RKO (cell line): ENCODE measurements at places on chromosomes 3 and 15.
A peak's percentile ranks its signal among the peaks of the same experiment; 100 is the strongest.

DNA sequence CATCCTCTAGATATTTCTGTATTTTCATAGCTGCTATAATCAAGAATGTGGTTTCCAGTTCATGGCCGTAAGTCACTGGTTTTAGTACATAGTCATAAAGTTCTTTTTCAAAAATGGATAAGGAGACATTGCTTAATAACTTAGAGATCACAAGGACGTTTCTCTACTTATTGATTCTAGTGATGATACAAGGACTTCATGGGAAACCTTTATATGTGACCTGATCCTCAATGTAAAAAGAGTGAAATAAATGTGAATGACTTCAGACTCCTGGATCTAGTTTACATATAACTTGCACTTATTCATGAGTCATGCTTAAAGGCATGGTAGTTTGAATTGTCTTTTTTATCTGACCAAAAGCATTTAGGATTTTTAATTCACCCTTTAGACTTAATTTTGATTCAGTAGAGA, 35.2 kb downstream of the TSC22D2 start:
- no peak for DNase-seq

DNA sequence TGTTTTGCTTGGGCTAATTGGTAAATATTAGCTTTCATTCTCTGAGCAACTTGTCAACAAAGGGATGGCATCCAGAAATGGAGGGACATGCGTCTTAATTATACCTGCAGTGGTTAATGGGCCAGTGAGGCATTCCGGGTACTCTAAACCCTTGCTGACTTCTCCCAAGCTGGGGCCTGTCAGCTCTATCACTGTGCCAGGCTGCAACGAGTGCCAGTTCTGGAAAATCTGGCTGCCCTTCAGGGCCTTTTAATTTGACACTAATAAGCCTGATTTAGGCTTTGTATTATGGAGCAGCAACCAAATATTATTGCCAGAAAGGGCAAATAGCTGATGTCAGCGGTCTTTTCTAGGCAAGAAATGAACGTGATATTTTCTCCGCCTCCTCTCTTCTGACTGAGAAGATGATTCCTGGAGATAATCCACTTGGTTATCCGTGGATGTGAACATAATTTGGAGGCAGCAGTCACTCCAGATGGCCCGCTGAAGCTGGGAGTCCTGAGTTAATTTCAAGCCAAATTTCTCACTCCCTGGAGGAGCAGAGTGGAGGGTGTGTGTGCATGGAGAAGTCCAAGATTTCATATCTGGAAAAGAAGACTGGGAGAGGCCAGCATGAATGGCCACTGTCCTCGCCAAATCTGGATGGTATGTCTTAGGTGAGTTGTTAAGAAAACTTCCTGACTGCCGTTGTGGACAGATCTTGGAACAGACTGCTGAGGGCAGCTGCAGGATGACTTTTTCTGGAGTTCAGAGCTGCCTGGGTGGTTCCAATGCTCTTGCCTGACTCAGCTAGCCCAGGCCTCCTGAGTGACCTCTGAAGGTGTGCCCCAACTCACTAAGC, 44.4 kb upstream of the PSMD6 start:
- no peak for DNase-seq

GRCh38 chr3:177547711-177548350, 350.5 kb upstream of the TBL1XR1 start:
- no peak for DNase-seq

GRCh38 chr3:87771337-87772192, 287.2 kb downstream of the CGGBP1 start:
- peak; percentile 63 for DNase-seq

DNA sequence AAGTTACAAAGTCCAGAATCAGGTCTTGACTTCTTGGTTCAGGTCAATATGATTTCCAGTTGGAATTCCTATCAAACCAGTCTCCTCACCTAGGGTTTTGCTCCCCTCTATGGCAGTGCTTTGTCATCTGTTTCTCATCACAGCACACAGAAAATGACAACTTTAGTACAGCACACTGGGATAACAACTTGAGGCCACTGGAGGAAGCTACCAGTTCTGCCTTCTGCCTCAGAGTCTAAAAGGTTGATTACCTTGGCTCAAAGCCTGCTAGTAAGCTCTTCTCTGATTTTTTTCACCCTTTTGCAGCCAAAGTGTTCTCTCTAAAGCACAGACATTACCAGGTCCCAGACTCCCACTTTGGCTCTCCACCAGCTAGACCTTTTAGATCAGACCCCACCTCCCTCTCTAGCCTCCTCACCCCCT, 24.8 kb upstream of the TRIM59 start:
- DNase-seq = no peak

- DNase-seq = no peak
These were observed 161.2 kb upstream of the ABI3BP start for GRCh38 chr3:101154401-101154800.

- DNase-seq = no peak
These were observed 425.8 kb upstream of the MDFIC2 start for GRCh38 chr3:70738291-70738681.

DNA sequence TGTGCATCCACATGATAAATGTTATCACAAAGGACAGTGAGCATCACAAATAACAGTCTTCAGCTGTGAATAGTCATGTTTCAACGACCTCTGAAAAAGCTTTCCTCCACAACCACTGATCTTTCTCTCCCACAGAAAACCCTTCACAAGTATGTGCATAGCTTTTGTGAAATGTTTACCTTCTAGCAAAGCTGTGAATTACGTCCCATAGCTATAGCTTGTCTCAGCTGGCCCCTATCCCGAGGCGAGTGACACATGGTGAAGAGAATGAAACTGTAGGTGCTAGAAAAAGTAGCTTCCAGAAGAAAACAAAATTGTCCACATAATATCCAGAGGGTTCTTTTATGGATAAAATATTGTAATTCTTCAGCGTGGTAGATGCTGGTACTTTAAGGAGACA, 182.0 kb downstream of the FGF12 start:
- no peak for DNase-seq

GRCh38 chr3:50587806-50588758, 18.8 kb downstream of the HEMK1 start:
- no peak for DNase-seq

GRCh38 chr3:132228923-132229322, 88.3 kb upstream of the ACP3 start:
- DNase-seq = no peak

DNA sequence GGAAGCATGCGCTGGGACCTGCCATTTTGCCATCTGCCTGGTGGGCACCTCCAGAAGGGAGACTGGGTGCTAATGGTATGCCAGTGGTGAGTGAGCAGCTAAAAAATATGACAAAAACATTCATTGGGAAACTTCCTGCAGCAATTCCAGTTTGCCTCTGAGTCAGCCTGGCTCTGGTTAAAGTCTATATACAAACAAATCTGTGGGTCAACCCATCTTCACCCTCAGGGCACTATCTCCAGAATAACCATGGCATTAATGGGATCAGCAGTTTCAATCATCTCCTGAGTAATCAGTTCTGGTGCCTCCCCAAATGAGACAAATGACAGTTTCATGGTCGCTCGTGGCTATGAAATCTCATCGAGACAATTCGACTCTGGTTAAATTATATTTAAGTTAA, 21.5 kb downstream of the FRMD4B start:
- DNase-seq = no peak

GRCh38 chr15:51023499-51023898, 71.2 kb downstream of the TNFAIP8L3 start:
- no peak for DNase-seq

- DNase-seq = no peak
These were observed 332.1 kb downstream of the VGLL3 start for GRCh38 chr3:86658876-86659275.

GRCh38 chr15:74988007-74988800, 7.2 kb upstream of the SCAMP5 start:
- peak; percentile 68 for DNase-seq

- DNase-seq = no peak
These were observed 89.2 kb upstream of the SNRPA1 start for GRCh38 chr15:101384276-101384675.

DNA sequence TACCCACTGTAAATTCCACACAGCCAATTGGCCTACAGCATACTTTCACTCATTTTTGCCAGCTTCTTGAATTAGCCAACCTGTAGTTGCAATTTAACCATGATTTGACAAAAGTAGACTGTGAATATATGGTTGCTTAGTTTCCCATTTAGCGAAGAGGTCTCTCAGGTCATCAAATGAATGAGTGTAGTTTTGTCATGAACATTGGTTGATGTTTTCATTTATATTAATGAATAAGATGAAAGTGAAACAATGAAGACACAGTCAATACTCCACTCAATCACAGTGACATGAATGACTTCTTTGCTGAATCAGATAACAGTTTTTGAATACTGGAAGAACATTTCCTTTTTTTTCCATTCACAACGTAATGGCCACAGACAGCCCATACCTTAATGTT, 15.3 kb upstream of the FAM3D start:
- no peak for DNase-seq

GRCh38 chr15:78382114-78382880, 42.1 kb downstream of the CRABP1 start:
- no peak for DNase-seq

DNA sequence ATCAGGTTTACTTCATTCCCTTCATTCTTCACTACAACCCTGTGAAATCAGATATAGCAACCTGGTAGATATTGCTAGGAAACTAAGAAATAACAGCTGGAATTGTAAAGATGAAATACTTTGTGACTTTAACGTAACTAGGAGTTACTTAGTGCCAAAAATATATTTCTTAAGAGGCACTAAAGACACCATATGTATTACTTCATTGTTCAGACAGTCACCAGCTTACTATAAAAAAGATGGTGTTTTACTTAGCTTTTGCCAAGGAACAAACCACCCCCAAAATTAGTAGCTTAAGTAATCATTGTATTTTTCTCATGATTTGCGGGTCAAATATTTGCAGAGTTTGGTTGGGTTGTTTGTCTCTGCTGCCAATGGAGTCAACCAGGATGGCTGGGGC, 62.5 kb downstream of the PROS1 start:
- no peak for DNase-seq

GRCh38 chr3:113405180-113405579, 36.1 kb downstream of the CFAP44 start:
- DNase-seq = peak; percentile 37

GRCh38 chr3:20225769-20226168, 39.8 kb upstream of the SGO1 start:
- peak; percentile 80 for DNase-seq

- no peak for DNase-seq
These were observed 24.7 kb downstream of the CIP2A start for GRCh38 chr3:108564564-108564963.

DNA sequence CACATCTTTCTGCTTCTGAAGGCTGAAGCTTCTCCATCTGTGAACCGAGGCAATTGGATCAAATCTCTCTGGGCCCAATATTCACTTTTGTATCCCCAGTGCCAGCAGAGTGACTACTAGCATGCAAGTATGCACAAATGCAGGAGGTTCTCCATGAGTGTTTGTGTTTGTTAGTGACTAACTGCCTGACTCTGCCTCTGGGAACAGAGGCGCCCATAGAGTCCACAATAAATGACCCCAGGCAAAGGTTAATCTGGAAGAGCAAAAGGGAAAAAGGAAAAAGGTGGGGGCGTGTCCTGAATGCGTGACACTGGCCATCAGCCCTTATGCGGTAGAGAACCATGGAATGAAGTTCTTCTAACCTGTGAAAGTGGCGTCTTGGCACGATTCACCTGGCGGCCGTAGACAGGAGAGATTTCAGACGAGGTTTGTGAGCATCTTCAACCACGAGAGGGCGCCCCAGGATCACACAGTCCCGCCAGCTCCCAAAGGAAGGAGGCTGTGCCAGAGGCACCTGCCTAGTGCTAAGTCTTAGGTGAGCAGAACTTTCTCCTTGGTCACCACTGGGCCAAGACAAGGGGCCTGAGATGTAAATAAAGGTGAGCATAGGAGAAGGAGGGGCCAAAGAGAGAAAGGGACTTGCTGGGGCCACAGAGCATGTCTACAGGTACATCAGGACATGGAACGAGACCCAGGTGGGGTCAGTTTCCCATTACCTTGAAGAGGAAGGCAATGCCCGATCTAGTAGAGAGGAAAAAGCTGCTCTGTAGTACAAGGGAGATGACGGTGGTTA, 44.2 kb downstream of the RBPMS2 start:
- DNase-seq = peak; percentile 69

- DNase-seq = peak; percentile 55
These were observed 1.0 kb downstream of the LRCH3 start for GRCh38 chr3:197791892-197792647.

DNA sequence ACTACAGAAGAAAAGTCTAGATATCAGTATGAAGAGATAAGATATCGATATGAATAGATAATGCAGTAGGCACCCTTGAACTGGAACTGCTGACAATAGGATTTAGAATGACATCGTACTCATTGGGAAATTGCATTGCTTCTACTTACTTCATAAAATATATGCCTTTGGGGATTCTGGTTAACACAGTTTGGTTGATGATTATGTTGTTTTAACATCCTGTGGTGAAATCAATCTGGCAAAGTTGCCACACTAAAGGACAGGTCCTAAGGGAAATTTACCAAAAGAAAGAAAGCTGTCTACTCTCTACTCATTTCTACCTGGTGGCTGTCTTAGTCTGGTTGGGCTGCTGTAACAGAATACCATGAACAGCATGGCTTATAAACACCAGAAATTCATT, 417.4 kb upstream of the DPH6 start:
- DNase-seq = no peak

- no peak for DNase-seq
These were observed 251.1 kb upstream of the ST8SIA2 start for GRCh38 chr15:92142242-92143232.

- DNase-seq = no peak
These were observed 76.2 kb downstream of the LARS2 start for GRCh38 chr3:45464336-45465170.

GRCh38 chr3:31615071-31615875, 82.5 kb downstream of the STT3B start:
- DNase-seq = no peak

GRCh38 chr3:66355394-66355793, 134.6 kb downstream of the SLC25A26 start:
- DNase-seq = no peak

DNA sequence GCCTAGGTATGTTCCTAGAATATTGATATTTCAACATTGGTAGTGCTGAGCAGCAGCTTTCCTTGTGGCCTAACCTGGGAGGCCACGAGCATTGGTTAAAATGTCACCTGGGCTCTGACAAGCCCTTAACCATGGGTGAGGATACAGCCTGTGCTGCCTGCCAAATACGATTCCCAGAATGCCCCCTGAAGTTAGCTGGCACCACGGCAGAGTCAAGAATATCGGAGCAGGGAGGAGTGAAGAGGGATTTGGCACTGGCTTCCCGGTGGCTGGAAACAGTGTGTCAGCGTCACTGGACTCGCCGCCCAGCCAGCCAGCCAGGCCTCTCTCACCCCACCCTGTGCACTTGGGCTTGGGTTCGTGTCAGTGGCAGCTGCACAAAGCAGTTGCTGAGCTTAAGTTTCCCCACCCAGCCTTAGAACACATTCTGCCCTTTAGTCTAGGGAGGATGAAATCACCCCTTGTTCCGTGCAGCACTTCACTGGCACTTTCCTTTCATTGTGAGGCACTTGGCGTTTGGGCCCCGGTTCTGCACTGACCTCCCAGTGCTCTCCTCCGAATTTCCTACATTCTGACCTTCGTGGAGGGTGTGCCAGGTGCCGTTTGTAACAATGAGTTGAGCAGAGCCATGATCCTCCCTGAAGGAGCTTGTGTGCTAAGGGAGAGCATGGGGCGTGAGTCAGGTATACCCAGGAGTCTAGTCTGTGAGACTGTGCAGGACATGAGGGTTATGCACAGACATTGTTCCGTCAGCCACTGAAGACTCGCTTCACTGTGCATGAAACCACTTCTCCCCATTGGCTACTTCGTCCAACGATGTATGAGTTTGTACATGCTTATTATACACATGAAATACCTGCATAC, 152.8 kb upstream of the BHLHE40 start:
- DNase-seq = no peak
